ENCODE measurements at places on chromosomes 2 and 18.
A peak's percentile ranks its signal among the peaks of the same experiment; 100 is the strongest.

- DNase-seq: no peak
These were observed 558 bp downstream of the THAP4 start for GRCh38 chr2:241636182-241637017.

DNA sequence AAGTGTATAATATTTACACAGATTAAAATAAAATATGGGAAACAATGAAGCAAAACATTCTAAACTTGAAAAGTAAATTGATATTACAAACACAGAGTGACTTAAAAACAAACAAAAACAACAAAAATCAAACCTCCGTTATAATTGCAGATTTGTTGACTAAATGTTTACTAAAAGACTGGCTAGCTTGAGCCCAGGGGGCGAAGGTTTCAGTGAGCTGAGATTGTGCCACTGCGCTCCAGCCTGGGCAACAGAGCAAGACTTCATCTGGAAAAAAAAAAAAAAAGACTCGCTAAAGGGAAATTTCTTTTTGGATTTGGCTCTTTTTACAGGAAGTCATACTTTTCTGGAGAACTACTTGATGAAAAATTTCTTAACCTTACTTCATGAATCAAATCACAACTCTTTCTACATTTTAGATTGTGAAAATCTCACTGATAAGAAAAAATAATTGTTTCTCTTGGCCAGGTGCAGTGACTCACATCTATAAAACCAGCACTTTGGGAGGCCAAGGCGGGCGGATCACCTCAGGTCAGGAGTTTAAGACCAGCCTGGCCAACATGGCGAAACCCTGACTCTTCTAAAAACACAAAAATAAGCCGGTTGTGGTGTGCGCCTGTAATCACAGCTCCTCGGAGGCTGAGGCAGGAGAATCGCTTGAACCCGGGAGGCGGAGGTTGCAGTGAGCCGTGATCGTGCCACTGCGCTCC, 9.7 kb downstream of the TFPI start:
- no peak for DNase-seq

- no peak for DNase-seq
These were observed 73.9 kb upstream of the HK2 start for GRCh38 chr2:74759986-74760385.

- DNase-seq: peak; percentile 81
These were observed 6.5 kb downstream of the PTMA start for GRCh38 chr2:231714639-231715498.

DNA sequence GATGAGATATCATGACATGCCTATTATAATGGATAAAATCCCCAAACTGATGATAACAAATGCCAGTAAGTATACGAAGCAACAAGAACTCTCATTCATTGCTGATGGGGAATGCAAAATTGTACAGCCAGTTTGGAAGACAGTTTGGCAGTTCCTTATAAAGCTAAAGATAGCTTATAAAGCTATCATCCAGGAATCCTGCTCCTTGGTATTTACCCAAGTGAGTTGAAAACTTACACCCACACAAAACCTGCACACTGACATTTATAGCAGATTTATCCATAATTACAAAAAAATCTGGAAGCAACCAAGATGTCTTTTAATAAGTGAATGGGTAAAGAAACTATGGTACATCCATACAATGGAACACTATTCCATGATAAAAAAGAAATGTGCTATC, 59.5 kb upstream of the FAM124B start:
- no peak for DNase-seq

DNA sequence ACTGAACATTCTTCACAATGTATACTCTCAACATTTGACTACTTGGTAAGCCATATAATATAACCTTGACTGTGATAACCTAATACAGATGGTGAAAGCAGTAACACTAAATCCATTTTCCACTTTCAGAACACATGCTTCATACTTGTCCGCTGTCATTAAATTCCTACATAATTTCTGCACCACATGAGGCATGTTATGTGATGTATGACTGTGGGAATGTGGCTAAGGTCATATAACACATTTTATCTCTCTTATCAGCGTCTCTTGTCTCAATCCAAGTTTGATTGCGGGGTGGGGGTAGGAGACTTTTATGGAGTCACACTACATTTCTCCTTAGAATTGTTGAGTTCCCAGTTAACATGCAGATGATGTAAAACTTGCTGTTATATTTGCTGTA, 110.9 kb downstream of the MTCL1 start:
- DNase-seq: peak; percentile 19

DNA sequence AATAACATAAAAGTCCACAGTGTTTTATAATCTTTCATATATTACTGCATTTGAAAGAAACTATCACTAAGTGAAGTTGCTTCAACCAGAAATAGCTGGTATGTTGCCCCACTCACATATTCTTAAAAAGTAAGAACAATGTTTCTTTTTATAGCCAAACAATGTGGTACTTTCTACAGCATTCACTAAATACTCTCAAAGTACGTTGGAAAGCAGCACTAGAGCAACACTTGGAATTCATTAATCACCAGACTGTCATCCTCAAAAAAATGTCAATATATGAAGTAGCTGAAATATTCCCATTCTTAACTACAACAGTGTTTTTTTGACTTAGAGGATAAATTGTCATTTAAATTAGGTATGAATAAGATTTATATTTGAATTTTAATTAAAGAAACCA, 32.8 kb downstream of the COBLL1 start:
- no peak for DNase-seq

DNA sequence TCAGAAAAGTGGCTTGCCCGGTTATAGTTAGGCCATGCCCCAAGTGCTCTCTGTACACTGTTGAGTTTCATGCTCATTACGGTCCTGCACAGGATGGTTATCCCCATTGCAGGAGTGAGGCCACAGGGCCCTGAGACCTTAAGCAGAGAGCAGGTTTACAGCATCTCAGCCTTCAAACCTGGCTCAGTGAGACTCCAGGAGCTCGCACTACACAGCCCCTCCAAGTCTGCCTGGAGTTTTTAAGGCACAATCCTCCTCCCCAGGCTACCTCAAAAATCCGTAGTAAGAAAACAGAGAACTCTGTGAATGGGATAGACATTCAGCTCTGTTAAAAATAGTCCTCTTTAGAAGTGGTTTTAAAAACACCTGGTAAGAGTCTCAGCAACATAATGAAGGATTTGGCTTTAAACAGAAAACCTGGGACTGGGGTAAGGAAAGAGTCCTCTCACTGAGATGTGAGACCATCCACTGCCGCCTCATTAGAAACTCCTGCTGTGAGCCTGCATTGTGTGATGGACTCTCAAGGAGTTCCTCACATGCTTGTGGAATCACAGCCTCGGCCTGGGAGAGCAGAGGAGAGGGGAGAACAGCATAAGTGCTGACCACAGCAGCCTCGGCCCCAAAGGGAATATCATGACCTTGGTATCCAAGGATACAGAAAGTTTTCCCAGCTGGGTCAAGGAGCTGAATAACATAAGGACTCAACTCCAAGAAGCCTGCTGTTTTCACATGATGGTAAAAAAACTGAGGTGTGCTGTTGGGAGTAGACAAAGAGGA, 214.8 kb downstream of the ATAD2B start:
- no peak for DNase-seq

DNA sequence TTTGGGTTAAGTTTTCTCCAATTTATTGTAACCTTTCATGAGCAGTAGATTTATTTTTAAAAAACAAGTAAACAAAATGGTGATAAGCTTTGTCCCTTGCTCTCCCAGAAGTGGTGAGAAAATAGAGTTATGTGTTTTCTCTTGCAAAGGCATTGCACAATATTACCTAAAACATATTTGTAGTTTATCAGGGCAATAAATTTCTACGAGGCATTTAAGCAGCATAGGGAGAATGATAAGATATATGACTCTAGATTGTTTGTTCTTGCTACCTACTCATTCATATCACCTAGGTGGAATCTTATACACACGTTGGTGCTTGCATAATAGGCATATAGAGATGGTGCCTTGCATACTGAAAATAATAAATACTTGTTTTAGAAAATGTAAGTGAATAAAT, 201.7 kb downstream of the MYO1B start:
- DNase-seq: no peak

GRCh38 chr2:41907141-41907540, 140.7 kb upstream of the PKDCC start:
- DNase-seq: no peak

DNA sequence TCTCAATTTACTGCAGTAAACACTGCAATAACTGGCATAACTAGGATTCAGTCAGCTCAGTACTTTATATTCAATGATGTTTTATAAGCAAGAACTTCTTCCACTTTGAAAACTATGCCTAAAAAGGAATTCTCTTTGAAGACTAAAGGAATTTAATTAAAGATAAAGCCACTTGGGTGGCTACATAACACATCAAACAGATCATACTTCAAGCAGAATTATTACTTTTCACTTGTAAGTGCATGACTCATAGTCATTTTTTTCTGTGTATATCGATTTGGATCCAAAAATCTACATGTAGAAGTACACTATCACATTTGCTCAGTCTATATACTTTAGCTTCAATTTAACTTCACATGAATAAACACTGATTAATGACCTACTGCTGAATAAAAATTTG, 4.0 kb downstream of the KANSL1L start:
- no peak for DNase-seq

DNA sequence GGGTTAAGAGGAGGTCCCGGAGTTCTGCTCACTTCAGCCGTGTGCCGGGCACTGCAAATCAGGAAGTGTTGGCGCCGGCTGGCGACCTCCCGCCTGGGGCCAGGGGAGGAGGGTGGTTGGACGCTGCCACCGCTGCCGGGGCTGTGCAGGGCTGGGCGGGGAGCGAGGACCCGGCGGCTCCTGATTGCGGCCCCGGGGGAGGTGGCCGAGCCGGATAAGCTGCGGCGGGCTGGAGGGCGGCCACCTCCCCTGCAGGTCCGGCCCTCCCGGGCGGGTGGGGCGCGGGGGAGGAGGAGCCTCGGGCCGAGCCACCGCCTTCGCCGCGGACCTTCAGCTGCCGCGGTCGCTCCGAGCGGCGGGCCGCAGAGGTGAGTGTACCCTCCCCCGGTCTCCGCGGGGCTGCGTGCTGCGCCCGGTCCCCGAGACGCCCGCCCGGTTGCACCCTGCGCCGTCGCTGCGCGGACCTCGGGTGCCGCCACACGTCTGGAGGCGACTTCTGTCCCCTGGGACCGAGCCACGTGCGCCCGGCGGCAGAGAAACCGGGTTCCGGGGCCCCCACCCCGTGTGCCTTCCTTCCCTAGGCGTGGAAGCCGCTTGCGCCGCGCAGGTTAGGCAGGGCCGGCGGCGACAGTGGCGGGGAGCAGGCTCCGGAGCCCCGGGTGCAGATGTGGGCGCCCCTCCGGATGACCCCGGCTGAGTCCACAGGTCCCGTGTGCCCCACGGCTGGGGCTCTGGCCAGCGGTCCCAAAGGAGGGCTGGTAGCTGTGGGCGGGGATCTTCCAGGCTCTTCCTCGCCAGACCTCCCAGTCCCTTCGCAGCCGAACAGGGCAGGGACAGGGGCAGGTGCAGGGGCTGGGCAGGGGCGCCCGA, at the start of gene STEAP3:
TSS of gene STEAP3 (plus strand) at position 314 of the 870 bp plus-strand sequence. CDS start 7,179 bp downstream, outside the sequence.
- DNase-seq: peak; percentile 90

GRCh38 chr18:63356272-63356896, 10.6 kb downstream of the KDSR start:
- no peak for DNase-seq

GRCh38 chr2:179536185-179536584, 271.6 kb upstream of the SESTD1 start:
- no peak for DNase-seq

DNA sequence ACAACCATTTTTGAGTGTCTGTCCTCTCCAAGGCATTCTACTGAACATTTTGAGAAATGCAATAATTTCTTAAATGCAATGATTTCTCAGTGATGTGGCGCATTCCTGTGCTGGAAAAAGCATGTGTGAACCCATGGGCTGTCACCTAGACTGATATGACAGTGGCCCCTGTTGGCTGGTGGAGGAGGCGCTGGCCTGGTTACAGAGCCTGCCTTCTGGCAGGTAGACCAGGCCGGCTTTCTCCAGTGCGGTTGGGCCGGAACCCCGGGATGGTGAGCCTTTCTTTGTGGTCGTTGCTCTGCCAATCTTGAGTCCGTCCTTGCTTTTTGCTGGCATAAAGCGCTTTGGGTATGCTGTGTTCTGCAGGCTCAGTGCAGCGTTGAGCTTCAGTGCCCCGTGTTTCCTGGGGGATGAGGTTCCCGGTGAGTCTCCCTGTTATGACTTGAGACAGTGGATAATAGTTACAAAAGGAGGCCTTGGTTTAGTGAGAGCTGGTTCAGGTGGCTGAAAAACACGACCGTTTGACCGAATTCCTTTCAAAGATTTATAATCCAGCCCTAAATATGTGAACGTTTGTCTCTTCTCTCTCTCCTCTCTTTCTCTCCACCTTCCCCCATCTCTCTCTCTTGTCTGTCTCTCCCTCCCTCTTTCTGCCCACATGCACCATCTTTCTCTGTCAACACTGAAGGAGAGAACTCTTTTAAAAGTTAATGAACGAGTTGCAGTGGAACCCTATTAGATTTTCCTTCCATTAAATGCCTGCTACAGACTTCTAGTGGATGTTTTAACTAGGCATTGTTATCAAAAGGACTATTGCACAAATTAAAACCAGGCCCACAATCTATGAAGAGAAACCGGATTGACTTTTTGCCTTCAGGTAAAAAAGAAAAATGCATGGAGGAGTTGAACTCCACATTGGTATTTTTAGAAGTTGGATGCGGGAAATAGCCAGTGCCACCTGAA, 34.0 kb downstream of the TSHZ1 start:
- no peak for DNase-seq

DNA sequence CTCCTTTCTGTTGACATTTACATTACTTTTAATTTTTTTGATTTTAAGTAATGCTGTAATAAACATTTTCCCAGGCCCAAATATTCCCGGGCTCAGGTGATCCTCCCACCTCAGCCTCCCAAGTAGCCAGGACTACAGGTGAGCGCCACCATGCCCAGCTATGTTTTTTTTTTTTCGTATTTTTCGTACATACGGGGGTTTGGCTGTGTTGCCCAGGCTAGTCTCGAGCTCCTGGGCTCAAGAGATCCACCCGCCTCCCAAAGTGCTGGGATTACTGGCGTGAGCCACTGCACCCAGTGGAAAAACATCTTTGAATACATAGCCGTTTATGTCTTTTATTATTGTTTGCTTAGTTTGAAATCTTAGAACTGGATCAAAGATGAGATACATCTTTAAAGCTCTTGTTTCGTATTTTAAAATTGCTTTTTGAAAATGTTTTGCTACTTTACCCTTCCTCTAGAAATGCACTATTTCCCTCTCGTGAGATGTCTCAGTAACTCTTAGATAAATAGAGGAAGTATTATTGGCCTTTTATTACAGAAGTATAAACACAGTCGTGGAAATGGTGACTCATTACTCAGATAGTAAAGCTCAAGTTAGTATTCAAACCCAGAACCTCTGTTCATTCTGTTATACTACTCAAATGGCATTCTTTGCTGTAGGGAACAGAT, 2.4 kb downstream of the SMCHD1 start:
- DNase-seq: no peak

Data from cardiac septum (tissue), 1 donor.